Progenitor cell of endocrine pancreas (in vitro differentiated cells): ENCODE measurements at places on chromosomes 16 and 17.

GRCh38 chr17:29005936-29006511, at the start of gene SEZ6:
Gene SEZ6, minus strand, starts transcription at chr17:29006033. Its CDS starts 164 bp downstream, at chr17:29005869.
- peak; percentile 91 for DNase-seq

- DNase-seq, result no peak
Observed at GRCh38 chr16:71373073-71373472, 14.6 kb downstream of the CALB2 start.

GRCh38 chr17:39116224-39116623, 35.2 kb downstream of the PLXDC1 start:
- DNase-seq, result no peak

GRCh38 chr16:57357330-57358085, 1.1 kb upstream of the CCL22 start:
- no peak for DNase-seq

GRCh38 chr16:21101631-21102420, 48.8 kb downstream of the DNAH3 start:
- no peak for DNase-seq

DNA sequence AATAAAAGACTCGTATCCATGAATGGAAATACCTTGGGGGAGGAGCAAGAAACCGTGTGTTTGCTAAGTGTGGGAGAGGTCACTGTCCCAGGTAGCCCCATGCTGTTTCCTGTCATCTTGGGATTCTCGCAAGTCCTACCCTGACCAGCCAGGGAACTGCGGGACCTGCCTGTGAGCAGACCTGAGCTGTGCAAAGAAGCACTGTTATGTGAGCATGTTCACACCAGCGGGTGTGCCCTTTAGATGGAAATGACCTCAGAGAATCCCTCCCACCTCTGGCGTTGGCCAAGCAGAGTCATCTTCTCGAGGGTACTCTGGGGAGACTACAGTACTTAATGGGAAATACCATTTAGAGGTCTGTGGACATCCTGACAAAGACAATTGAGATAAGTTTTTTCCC, 127.0 kb upstream of the MON1B start:
- DNase-seq, result no peak

DNA sequence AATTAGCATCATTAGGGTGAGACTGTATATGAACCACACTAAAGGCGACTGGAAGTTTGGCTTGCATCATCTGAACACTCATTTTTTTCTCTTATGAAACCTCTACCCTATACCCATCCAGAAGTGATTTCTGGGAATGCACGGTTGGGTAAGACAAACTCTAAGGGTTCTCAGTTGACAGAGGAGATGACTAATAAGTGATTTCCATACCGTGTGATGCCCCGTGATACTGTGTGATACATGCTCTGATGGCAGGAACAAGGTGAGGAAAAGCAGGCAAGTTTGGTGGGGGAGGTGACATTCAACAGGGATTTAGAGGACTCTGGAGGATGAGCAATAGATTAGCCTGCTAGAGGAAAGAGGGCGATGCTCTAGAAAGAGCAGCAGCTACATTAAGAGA, 156.4 kb upstream of the CCL2 start:
- no peak for DNase-seq

- DNase-seq, result no peak
Observed at GRCh38 chr17:35051579-35052240, 11.8 kb downstream of the RFFL start.

GRCh38 chr16:79104567-79104966, 496.0 kb downstream of the MAF start:
- no peak for DNase-seq

DNA sequence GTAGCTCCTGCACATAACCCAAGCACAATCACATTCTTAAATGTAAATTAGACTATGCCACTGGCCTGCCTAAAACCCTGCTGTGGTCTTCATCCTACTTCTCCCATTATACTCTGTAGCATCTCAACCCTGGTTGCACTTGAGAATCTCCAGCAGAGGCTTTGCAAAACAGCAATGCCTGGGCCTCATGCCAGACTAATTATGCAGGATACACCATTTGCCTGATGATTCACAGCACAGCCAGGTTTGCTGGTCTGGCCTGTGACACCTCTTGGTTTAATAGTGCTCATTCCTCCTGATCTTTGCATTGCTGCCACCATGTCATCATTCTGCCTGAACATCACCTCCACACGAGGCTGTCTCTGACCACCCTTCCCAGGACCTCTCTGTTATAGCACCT, 491.9 kb upstream of the TOM1L1 start:
- no peak for DNase-seq

DNA sequence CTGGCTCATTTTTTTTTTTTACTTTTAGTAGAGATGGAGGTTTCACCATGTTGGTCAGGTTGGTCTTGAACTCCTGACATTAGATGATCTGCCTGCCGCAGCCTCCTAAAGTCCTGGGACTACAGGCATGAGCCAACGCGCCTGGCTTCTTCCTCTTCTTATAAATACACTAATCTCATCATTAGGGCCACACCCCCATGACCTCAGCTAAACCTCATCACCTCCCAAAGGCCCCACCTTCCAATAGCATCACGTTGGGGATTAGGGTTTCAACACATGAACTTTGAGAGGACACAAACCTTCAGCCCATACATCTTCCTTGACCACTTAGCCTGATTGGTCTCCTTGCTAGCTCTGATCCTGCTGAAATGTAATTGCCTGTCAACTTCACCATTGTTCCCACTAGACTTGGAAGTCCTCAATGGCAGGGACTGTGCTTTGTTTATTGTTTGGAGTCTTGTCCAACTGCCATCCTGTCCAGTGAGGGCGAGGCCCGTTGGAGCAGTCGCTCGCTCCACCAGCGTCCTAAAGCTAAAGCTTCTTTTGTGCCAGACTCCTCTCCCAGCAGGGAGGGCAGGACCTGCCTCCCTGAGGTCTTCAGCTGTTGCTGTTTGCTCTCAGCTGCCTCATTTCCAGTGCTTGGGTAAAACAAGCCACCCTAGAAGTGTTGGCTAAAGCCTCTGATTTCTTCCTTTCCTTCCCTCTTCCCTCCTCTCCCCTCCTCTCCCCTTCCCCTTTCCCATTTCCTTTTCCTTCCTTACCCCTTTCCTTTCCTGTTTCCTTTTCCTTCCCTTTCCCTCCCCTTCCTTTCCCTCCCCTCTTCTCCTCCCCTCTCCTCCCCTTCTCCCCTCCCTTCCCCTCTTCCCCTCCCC, 85.3 kb downstream of the HAPSTR1 start:
- DNase-seq, result no peak

DNA sequence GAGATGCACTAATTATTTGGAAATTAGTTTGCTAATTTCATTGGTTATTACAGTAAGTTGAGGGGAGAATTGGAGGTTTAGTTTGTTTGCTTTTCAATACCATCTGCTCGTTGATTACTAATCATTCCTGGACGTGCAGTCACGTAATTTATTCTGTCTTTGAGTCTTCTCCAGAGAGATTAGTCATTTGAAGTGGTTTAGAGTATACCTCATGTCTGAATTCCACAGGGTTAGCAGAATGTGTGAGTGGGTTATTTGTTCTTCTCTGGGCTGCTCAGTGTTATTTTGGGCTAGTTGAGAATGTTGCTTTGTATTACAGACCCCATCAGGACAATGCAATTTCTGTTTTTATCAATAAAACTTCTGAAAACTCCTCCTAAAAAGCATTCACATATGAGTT, 265.0 kb downstream of the RBFOX1 start:
- DNase-seq, result no peak

GRCh38 chr16:50591800-50592771, 43.9 kb downstream of the NKD1 start:
- no peak for DNase-seq

DNA sequence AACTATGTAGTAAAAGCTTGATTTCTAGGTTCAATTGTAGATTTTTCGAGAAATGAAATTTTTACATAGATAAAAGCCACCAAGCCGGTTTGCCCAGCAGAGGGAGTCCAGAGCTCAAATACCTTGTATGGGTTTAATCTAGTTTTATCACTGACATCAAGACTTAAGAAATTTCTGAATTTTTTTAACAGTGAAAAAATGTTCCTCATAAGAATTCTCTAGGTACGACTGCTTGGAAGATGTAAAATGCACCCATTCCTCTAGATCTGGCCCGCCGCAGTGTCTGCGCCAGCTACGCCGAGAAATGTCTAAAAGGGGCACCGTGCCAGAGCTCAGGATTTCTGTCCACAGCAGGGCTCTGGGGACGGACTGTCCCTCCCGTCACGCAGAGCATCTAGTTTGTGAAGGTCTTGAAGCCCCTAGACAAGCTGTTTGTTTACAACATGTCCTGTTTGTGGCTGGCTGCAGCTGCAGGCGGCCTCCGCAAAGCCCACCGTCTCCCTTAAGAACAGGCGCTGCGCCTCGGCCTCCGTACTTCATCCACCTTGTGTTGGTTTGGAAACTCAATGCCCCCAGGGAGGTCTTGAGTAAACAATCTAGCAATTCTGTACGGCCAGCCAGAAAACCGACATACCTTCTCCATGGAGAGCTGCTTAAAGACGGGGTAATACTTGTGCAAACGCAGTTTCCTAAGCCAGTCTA, 24.8 kb downstream of the MAP1LC3B start:
- DNase-seq, result no peak

DNA sequence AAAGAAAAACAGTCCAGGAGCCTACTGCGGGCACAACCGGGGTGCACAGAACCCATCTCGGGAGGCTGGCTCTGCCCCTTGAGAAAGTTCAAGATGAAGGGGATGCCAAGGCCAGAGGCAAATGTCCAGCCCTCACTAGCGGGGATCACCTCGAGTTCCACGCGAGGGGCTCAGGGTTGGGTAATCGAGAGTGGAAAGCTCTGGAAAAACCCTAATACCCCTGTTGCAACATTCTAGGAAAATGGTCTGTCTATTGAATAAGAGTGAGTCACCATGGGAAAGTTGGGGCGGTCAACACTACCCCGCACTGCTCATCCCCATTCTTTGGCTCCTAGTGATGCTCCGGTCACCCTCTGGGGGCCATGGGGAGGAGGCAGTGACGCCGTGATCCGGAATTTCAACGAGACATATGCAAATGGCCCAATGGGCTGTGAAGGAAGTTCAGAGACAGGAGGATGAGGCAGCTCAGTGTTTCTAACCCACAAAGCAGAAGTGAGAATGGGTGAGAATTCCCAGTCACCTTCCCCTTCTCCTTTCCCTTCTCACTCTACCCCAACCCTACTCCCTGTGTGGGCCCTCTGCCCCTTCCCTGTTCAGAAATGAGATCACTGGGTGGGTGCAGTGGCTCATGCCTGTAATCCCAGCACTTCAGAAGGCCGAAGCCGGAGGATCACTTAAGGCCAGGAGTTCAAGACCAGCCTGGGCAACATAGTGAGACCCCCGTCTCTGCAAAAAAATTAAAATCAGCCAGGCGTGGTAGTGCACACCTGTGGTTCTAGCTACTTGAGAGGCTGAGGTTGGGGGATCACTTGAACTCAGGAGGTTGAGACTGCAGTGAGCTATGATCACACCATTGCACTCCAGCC, 22.4 kb downstream of the SOCS3 start:
- no peak for DNase-seq

- DNase-seq, result no peak
Observed at GRCh38 chr17:82241183-82241925, 12.5 kb downstream of the SLC16A3 start.

GRCh38 chr16:2095918-2096582, 39.6 kb downstream of the PKD1 start:
- no peak for DNase-seq

GRCh38 chr17:31435581-31435980, 44.1 kb downstream of the RAB11FIP4 start:
- DNase-seq, result no peak

DNA sequence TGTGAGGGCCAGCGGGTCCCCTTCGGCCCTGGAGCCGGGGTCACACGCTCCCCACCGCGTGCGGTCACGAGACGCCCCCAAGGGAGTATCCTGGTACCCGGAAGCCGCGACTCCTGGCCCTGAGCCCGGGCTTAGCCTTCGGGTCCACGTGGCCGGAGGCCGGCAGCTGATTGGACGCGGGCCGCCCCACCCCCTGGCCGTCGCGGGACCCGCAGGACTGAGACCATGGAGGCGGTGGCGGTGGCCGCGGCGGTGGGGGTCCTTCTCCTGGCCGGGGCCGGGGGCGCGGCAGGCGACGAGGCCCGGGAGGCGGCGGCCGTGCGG, at the start of gene NAGLU:
Gene NAGLU (plus strand): TSS at position 194 of the 324 bp plus-strand sequence. CDS start 32 bp downstream, at position 226.
- peak; percentile 72 for DNase-seq

GRCh38 chr16:17612336-17612735, 141.6 kb upstream of the XYLT1 start:
- DNase-seq, result no peak

DNA sequence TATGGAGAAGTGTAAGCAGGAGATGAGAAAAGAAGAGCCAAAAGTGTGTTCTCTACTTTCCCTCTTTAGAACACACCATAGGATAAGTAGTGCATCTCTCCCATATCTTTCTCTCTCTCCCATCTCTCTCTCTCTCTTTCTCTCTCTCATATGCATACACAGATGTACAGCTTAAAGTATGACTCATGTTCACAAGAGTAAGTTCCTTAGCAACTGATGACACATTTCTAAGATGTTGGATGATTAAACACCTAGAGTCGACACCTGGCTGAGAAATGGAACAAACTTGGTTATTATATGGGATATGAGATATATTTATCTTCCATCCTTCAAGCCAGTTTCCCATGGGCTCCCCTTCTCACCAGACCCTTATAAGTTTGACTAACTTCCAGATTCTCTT, 113.5 kb downstream of the TMEM132E start:
- DNase-seq, result no peak

GRCh38 chr17:44014133-44014436, 678 bp downstream of the TMEM101 start:
- no peak for DNase-seq

- DNase-seq, result no peak
Observed at GRCh38 chr16:27437946-27438345, 36.0 kb downstream of the IL21R start.

- DNase-seq, result no peak
Observed at GRCh38 chr17:45149669-45150664, 1.7 kb downstream of the HEXIM1 start.

- DNase-seq, result no peak
Observed at GRCh38 chr17:36094746-36095145, 4.8 kb upstream of the CCL3 start.

- DNase-seq, result no peak
Observed at GRCh38 chr17:17699491-17699890, 18.2 kb downstream of the RAI1 start.

DNA sequence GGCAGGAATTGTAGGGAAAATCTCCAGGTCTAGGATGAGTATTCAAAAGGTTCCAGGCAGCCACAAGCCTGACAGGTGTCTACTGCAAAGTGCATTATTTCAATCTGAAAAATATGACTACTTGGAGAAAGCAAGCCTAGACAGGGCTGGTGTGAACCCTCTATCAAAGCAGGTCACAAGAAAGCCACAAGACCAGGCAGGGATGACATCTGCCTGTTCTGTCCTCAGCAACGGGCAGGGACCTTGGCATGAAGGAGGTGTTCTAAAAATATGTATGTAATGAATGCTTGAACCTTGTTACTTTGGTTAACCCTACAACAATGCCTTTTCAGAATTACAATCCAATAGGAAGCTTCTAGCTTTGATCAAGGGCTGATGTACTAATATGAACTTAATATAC, 1.2 kb upstream of the COX6A2 start:
- no peak for DNase-seq

- no peak for DNase-seq
Observed at GRCh38 chr17:51322390-51323029, 62.2 kb downstream of the UTP18 start.

- DNase-seq, result no peak
Observed at GRCh38 chr16:10883004-10883403, 6.0 kb downstream of the CIITA start.
